GM04503 (cell line): ENCODE measurements at places on chromosomes 1 and 21.

GRCh38 chr1:112888630-112889029 is 67.4 kb downstream of the SLC16A1 start:
- DNase-seq: no peak

DNA sequence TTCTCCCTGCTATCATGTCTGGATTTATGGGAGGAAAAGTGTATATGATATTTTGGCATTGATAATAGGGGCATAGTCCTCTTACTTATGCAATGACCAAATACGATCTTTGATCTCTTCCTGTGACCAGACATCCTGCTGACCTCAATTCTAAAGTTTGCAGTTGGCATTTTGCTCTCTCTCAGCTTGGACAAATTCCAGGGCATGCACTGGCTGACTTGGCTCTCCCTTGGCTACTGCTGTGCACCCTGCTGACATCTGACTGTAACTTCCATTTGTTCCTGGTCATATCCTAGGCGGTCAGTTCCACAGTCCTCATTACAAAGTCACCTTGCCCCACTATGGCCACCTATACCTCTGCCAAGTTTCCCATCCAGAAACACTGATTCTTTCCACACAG is 380.7 kb upstream of the NR5A2 start:
- no peak for DNase-seq

GRCh38 chr21:28639737-28640136 is 352.9 kb downstream of the LTN1 start:
- peak; percentile 51 for DNase-seq

GRCh38 chr21:15183813-15184257 is 119.0 kb upstream of the NRIP1 start:
- no peak for DNase-seq

- no peak for DNase-seq
Observed at GRCh38 chr1:147080671-147081394, 91.4 kb downstream of the PRKAB2 start.

GRCh38 chr1:66426239-66426853 is 107.6 kb upstream of the SGIP1 start:
- DNase-seq: no peak

DNA sequence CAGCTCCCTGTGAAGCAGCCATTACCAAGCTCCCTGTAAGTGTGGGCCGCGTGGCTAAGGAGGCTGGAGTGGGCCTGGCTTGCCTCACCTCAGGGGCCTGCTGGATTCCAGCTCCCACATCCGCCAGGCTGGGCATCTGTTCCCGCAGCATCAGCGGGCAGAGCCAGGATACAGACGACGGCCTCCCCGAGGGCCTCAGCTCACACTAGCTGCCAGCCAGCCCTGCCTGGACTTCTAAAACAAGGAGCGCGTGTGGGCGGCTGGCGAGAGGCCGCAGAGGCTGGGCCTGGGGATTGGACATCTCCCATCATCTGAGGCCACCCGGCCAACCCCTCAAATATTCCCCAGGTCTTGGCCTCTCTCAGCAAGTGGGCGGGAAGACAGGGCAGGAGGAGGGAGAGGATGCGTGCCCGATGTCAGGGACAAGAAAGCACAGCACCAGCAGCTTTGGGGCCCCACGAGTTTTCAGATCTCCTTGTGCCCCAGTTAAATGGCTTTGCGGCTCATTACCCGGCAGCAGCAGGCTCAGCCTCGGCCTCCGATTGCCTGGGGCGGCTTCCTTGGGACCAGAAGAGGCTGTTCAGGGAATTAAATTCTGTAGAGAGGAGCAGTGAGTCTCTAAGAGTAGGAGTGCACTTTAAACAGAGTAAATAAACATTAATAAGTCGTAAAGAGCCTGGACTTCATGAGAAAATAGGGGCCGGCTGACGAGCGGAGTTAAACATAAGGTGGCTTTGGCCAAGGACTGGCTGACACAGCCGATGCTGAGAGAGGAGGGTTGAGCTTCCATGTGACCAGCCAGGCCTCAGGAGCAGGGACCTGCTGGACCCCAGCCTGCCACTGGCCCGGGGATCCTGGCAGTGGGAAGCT is 208.9 kb upstream of the C1orf174 start:
- DNase-seq: no peak

GRCh38 chr1:9449110-9449627 is 90.1 kb upstream of the SLC25A33 start:
- DNase-seq: no peak

DNA sequence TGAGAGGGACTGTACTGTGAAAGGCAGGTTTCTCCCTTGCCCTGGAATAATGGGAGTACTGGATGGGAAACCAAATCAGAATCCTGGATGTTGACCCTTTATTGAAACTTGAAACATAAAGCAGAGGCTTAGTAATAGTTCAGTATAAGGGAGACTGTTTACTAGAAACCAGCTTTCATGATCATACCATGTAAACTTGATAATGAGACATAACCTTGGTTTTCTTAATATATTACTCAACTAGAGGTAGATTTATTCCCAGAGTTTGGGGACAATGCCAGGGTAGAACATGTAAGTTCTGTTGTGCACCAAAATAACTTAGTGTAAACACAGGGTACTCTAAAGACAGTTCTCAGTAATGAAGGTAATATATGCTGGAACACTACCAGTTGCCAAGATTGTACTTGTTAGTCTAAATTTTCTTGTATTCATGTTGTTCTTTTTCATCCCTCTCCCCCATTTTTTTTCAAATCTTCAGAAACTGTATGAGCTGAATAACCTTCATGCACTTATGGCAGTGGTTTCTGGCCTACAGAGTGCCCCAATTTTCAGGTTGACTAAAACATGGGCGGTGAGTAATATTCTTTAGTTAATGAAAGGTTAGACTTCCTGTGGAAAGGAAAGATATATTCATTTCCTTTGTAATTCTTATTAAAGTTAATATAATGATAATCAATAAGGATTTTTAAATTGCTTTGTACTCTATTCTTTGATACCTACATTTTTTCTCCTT is 49.6 kb downstream of the ANGPTL1 start:
- DNase-seq: no peak

DNA sequence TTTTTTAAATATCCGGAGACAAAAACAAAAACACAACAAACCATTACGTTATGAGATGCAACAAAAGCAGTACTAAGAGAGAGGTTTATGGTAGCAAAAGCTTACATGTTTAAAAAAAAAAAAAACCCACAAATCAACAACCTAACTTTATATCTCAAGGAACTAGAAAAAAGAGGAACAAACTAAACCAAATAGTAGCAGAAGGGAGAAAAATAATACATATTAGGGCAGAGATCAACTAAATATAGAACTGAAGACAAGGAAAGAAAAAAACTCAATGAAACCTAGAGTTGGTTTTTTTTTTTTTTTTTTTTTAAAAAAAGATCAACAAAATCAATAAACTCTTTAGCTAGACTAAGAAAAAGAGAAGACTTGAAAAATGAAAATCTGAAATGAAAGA is 34.9 kb downstream of the ZNF644 start:
- DNase-seq: no peak
